ENCODE measurements at places on chromosomes 16 and 17. TPM values are rescaled to one million over a fixed set of nuclear protein-coding genes. Genes with fewer than 3 reads are reported as not detected.

DNA sequence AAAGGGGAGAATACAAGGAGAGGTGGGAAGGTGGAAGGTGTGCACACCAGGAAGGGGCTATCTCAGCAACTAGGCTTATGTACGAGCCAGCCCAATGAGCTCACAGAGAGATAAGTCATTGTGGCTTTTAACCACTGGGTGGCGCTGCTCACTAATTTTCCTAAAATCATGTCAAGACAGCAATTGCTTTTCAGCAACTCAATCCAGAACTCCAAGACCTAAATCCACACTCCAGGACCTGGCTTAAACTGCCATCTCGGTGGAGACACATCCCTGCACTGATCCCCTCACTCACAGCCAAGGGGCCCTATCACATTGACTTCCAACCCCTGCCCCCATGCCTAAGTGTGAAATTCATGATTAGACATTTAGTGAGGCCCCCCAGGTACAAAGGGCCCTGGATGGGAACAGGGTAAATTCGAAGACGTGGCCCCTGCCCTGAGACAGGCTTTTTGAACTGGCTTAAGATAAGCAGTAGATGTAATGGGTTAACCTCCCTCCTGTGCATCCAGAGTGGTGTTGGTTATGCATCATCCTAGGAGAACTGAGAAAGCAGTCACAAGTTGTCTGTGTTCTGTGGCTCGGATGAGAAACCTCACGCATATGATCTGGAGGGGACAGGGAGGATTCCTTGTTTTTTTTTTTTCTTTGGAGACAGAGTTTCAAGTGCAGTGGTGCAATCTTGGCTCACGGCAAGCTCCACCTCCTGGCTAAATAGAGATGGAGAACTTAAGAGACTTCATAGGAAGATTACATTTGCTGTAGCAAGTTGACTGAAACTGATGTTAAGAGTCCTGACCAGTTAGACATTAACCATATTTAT lies 11.5 kb downstream of the CCL16 start:
- no peaks in the 10 kb centered on the region for H3K36me3 ChIP-seq
- peak; percentile 82 for DNase-seq
- no peak overlapping the region for H3K27ac ChIP-seq
- peaks cover 10% of the 10 kb centered on the region for H3K27me3 ChIP-seq
- no peak overlapping the region for H3K4me3 ChIP-seq
- H3K4me1 ChIP-seq, result peaks cover 32% of the 10 kb centered on the region

Gene MMP2
- total RNA-seq, result 153 TPM

- H3K27ac ChIP-seq, result no peak overlapping the region
- no peaks in the 10 kb centered on the region for H3K36me3 ChIP-seq
- peaks cover 6% of the 10 kb centered on the region for H3K4me1 ChIP-seq
- no peaks in the 10 kb centered on the region for H3K27me3 ChIP-seq
Observed at GRCh38 chr17:59381716-59382570, 50.5 kb downstream of the YPEL2 start.

Gene COASY
- total RNA-seq, result 58.3 TPM

Gene DNAAF8
- 0.68 TPM for total RNA-seq

Gene CD79B
- 0.86 TPM for total RNA-seq

Gene SDK2
- 31.2 TPM for total RNA-seq

- H3K4me3 ChIP-seq, result no peak overlapping the region
- no peaks in the 10 kb centered on the region for H3K36me3 ChIP-seq
- DNase-seq, result no peak
- H3K27me3 ChIP-seq, result peaks cover 42% of the 10 kb centered on the region
- H3K4me1 ChIP-seq, result no peaks in the 10 kb centered on the region
Observed at GRCh38 chr17:28506763-28507487, 777 bp downstream of the FOXN1 start.

- no peak overlapping the region for H3K27ac ChIP-seq
- H3K4me1 ChIP-seq, result peaks cover 26% of the 10 kb centered on the region
- DNase-seq, result peak; percentile 12
- H3K4me3 ChIP-seq, result peak overlapping the region; percentile 66
- no peaks in the 10 kb centered on the region for H3K27me3 ChIP-seq
- peaks cover 4% of the 10 kb centered on the region for H3K36me3 ChIP-seq
Observed at GRCh38 chr17:49703557-49704277, 4.0 kb downstream of the SLC35B1 start.

Gene AGRP
- not detected for total RNA-seq

GRCh38 chr16:80580109-80580832 lies 39.5 kb downstream of the DYNLRB2 start:
- H3K4me1 ChIP-seq, result no peaks in the 10 kb centered on the region
- H3K27ac ChIP-seq, result no peak overlapping the region
- H3K36me3 ChIP-seq, result no peaks in the 10 kb centered on the region
- no peak for DNase-seq
- peaks cover 26% of the 10 kb centered on the region for H3K27me3 ChIP-seq
- no peak overlapping the region for H3K4me3 ChIP-seq

Gene ABCA6
- not detected for total RNA-seq

- no peak overlapping the region for H3K27ac ChIP-seq
- H3K4me3 ChIP-seq, result no peak overlapping the region
- no peaks in the 10 kb centered on the region for H3K36me3 ChIP-seq
Observed at GRCh38 chr17:78276098-78276887, 44.9 kb downstream of the TMEM235 start.

- H3K27ac ChIP-seq, result no peak overlapping the region
- peaks cover 28% of the 10 kb centered on the region for H3K4me1 ChIP-seq
- no peak for DNase-seq
- no peaks in the 10 kb centered on the region for H3K27me3 ChIP-seq
Observed at GRCh38 chr16:64092271-64092670, 1029.6 kb downstream of the CDH11 start.

DNA sequence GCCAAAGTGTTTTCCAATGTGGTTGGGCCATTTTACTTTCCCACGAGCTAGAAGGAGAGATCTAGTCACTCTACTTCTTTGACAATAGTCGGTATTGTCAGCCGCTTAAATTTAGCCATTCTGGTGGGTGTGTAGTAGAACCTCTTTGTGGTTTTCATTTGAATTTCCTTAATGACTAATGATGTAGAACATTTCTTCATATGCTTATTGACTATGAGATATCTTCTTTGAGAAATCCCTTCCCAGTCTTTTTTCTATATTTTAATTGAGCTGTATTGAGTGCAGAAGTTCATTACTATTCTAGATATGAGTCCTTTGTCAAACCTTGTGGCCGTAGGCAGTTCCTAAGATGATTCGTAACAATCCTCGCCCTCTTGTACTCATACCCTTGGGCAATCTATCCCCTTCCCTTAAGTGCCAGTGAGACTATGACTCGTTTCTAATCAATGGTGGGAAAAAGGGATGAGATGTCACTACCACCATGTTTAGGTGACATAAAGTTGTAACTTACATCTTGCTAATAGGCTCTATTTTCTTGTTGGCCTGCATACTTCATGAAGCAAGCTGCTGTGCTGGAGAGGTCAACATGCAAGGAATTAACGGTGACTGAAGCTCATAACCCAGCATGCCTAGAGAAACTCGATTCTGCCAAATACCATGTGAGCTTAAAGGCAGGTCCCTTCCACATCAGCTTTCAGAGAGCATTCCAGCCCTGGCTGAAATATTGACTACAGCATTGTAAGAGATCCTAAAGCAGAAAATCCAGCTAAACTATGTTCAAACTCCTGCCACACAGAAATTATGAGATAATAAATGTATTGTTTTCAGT lies 817.9 kb upstream of the SOX9 start:
- no peaks in the 10 kb centered on the region for H3K27me3 ChIP-seq
- peaks cover 10% of the 10 kb centered on the region for H3K36me3 ChIP-seq
- DNase-seq, result no peak
- no peak overlapping the region for H3K4me3 ChIP-seq
- H3K4me1 ChIP-seq, result no peaks in the 10 kb centered on the region
- no peak overlapping the region for H3K27ac ChIP-seq

GRCh38 chr17:10036511-10037061 lies 131.5 kb upstream of the RCVRN start:
- peak; percentile 41 for DNase-seq
- peaks cover 2% of the 10 kb centered on the region for H3K36me3 ChIP-seq
- H3K27ac ChIP-seq, result peak overlapping the region; percentile 100
- peaks cover 78% of the 10 kb centered on the region for H3K4me1 ChIP-seq
- H3K27me3 ChIP-seq, result no peaks in the 10 kb centered on the region
- peak overlapping the region; percentile 80 for H3K4me3 ChIP-seq

DNA sequence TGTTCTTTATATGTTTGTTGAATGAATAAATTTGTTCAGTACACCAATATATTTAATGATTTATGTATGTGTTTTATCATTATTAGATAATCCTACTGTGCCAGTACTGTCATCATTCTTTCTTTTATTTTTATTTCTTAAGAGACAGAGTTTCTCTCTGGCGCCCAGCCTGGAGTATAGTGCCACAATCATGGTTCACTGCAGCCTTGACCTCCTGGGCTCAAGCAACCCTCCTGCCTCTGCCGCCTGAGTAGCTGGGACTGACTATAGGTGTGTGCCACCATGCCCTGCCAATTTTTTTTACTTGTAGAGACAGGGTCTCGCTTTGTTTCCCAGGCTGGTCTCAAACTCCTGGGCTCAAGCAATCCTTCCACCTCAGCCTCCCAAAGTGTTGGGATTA lies 41.8 kb downstream of the PAFAH1B1 start:
- no peak overlapping the region for H3K4me3 ChIP-seq
- peaks cover 5% of the 10 kb centered on the region for H3K36me3 ChIP-seq
- H3K27ac ChIP-seq, result no peak overlapping the region
- H3K4me1 ChIP-seq, result peaks cover 30% of the 10 kb centered on the region
- DNase-seq, result no peak
- no peaks in the 10 kb centered on the region for H3K27me3 ChIP-seq

GRCh38 chr16:85166699-85167588 lies 54.7 kb upstream of the CIBAR2 start:
- H3K4me1 ChIP-seq, result peaks cover 29% of the 10 kb centered on the region
- H3K4me3 ChIP-seq, result peak overlapping the region; percentile 85
- DNase-seq, result no peak
- peaks cover 38% of the 10 kb centered on the region for H3K27me3 ChIP-seq
- H3K27ac ChIP-seq, result no peak overlapping the region

DNA sequence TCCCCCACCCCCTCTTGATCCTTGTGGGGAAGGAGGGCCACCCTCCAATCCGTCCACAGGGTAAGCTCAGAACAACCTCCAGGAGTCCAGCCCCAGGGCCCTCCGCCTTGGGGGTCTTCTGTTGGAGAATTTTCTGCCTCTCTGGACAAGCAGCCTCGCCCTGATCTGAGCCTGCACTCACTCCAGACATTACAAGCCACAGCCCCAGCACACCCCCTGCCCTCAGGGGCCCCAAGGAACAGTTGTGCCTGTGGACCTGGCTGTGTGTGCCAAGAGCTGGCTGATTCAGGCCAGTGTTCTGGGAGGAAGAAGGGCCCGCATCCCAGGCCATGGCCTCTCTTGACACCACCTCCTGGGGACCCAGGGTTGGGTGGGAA lies 477 bp upstream of the ARHGAP27 start:
- no peaks in the 10 kb centered on the region for H3K36me3 ChIP-seq
- no peak for DNase-seq
- H3K27ac ChIP-seq, result no peak overlapping the region
- H3K4me3 ChIP-seq, result peak overlapping the region; percentile 51
- peaks cover 17% of the 10 kb centered on the region for H3K4me1 ChIP-seq

GRCh38 chr16:3022208-3022683 lies 1.5 kb downstream of the HCFC1R1 start:
- DNase-seq, result no peak
- H3K27ac ChIP-seq, result peak overlapping the region; percentile 27

GRCh38 chr16:57134982-57135381 lies 42.6 kb downstream of the CPNE2 start:
- no peaks in the 10 kb centered on the region for H3K27me3 ChIP-seq
- H3K27ac ChIP-seq, result no peak overlapping the region
- H3K4me3 ChIP-seq, result no peak overlapping the region
- no peak for DNase-seq

DNA sequence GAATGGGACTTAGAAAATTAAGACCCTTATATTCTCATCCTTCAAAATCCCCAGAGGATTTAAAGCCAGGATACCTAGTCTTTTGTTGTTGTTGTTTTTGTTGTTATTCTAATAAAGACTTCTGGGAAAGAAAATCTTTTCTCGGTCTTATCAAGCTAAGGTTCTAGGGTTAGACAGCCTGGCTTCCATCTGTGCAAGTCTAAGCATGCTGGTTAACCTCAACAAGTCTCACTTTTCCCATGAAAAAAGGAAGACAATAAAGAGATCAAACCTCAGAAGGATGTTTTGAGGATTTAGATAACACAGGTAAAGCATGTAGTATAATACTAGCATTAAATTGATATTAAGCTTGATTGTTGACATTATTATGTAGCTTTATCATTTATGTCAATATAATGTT lies 486.4 kb upstream of the SOX9 start:
- H3K36me3 ChIP-seq, result no peaks in the 10 kb centered on the region
- no peaks in the 10 kb centered on the region for H3K27me3 ChIP-seq
- H3K4me3 ChIP-seq, result no peak overlapping the region
- H3K4me1 ChIP-seq, result peaks cover 7% of the 10 kb centered on the region
- DNase-seq, result no peak
- no peak overlapping the region for H3K27ac ChIP-seq
